ENCODE measurements at places on chromosomes 16 and 17.
A peak's percentile ranks its signal among the peaks of the same experiment; 100 is the strongest.

GRCh38 chr17:71530248-71530647 is 590.6 kb upstream of the SOX9 start:
- H3K27me3 ChIP-seq, result no peaks in the 10 kb centered on the region
- H3K27ac ChIP-seq, result no peak overlapping the region
- no peaks in the 10 kb centered on the region for H3K4me1 ChIP-seq

DNA sequence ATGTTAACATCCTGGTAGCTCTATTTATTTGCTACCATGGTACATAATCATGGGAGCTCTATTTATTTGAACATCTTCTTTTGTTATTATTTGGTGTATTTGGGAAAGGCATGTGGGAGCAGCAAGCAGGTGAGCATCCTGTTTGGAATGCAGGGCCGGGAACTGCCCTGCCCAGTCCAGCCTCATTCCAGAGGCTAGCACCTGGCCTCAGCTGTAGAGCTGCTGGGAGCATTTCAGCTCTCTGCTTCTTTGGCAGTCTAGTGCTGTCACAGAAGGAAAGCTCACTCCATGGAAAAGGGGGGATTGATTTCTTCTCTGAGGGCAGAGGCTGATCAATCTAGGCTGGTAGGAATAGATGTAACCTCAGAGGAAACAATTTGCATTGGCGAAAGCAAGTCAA is 112.5 kb downstream of the WWOX start:
- DNase-seq, result no peak
- no peak overlapping the region for H3K4me3 ChIP-seq
- no peak overlapping the region for H3K27ac ChIP-seq
- no peaks in the 10 kb centered on the region for H3K27me3 ChIP-seq

DNA sequence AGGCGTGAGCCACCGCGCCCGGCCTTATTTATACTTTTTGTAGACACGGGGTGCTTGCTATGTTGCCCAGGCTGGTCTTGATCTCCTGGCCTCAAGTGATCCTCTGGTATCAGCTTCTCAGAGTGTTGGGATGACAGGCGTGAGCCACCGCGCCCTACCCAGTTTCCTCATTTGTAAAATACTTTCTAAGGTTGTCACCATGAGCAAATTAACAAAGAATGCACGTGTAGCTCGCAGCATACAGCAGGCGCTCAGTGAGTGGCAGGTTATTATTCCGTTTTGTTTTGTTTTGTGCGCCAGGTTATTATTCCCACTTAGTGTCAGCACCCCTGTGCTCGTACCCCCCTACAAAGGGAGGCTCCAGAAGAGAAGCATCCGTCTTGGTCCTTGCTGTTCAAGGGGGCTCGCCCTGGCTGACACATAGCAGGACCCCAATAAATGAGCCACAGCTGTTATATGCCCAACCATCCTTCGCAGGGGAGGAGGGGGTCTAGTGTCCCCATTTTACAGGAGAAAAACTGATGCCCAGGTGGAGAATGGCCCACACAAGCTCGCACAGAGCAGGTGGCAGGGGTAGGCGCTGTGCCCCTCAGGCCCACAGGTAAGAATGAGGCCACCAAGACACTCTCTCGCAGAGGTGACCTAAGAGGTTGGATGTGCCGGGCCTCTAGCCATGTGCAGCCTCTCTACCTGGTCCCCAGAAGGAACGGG is 686 bp upstream of the MIEF2 start:
- H3K27me3 ChIP-seq, result no peaks in the 10 kb centered on the region
- H3K4me3 ChIP-seq, result peak overlapping the region; percentile 99
- H3K4me1 ChIP-seq, result peaks cover 44% of the 10 kb centered on the region

DNA sequence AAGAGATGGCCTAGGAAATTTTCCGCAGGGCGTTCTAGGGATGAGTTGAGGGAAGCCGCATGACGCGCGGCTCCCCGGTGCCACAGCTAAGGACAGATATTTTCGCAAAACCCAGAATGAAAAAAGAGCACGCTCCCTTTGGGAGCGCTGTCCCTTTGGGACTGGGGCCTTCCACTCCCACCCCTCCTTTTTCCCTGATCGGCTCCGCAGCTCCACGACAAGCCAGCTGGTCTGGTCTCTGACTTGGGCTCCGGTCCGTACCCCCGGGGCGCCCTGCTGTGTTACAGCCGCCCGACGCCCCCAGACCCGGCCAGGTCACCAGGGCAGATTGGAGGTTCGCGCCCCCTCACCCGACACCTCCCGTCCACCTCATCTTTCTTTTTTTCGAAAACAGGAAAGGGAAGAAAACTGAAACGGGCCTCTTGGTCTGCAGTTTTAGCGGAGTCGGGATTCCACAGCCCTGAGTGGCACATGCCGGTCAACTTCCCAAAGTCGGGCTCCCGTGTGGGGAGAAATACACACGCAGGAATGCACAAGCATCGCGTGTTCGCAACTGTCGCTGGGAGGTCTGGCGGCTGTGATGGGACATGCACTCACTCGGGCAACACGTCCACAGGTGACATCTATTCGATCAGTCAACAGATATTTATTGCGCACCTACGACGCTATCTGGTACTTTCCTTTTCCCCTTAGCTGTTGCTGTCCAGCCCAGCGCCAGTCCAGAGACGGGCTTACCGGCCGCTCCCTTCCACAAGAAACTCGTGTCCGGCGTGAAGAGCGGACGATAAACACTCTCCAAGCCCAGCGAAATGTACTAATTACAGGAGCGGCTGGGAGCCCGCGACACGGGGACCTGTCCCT is 3.9 kb upstream of the SOX9 start:
- peaks cover 2% of the 10 kb centered on the region for H3K36me3 ChIP-seq
- no peak for DNase-seq
- no peak overlapping the region for H3K27ac ChIP-seq
- no peaks in the 10 kb centered on the region for H3K4me1 ChIP-seq

GRCh38 chr17:48113201-48113676 is 5.7 kb downstream of the SNX11 start:
- H3K4me3 ChIP-seq, result peak overlapping the region; percentile 32
- DNase-seq, result peak; percentile 14
- peak overlapping the region; percentile 86 for H3K27ac ChIP-seq
- H3K27me3 ChIP-seq, result no peaks in the 10 kb centered on the region
- H3K4me1 ChIP-seq, result peaks cover 33% of the 10 kb centered on the region

- DNase-seq, result no peak
- no peaks in the 10 kb centered on the region for H3K27me3 ChIP-seq
- H3K4me1 ChIP-seq, result peaks cover 6% of the 10 kb centered on the region
- no peaks in the 10 kb centered on the region for H3K36me3 ChIP-seq
- H3K27ac ChIP-seq, result no peak overlapping the region
Observed at GRCh38 chr17:73188011-73188410, 4.8 kb upstream of the COG1 start.

DNA sequence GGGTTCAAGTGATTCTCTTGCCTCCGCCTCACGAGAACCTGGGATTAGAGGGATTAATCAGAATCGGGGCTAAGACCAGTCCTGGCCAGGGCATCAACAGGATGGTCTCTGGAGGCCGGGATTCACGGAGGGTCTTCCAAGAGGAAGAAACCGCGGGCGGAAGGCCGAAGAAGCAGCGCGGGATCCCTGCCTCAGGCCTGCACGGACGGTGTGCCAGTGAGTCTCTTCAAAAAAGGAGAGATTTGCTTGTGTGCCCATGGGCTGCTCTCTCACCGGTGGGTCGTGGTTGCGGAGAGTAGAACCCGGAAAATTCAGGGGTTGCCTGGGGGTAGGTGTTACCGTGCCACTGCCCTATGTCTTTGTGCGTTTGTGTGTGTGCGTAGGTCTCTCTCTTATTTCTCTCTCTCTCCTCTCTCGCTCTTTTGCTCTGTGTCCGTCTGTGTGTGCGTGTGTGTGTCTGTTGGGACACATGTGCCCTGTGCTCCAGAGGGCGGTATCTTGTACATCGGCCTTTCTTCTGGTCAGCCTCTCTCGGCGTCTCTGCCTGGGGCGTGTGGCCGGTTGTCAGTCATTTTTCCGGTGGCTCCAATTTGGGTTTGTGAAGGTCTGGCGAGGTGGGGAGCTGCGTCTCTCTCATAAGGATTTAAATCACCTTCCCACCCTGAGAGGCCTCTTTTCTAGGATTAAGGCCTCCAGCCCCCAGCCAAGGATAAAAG is 613.2 kb downstream of the KCNJ18 start:
- H3K4me1 ChIP-seq, result no peaks in the 10 kb centered on the region
- no peak overlapping the region for H3K4me3 ChIP-seq
- H3K27ac ChIP-seq, result no peak overlapping the region
- no peaks in the 10 kb centered on the region for H3K27me3 ChIP-seq
- H3K36me3 ChIP-seq, result peaks cover 3% of the 10 kb centered on the region

DNA sequence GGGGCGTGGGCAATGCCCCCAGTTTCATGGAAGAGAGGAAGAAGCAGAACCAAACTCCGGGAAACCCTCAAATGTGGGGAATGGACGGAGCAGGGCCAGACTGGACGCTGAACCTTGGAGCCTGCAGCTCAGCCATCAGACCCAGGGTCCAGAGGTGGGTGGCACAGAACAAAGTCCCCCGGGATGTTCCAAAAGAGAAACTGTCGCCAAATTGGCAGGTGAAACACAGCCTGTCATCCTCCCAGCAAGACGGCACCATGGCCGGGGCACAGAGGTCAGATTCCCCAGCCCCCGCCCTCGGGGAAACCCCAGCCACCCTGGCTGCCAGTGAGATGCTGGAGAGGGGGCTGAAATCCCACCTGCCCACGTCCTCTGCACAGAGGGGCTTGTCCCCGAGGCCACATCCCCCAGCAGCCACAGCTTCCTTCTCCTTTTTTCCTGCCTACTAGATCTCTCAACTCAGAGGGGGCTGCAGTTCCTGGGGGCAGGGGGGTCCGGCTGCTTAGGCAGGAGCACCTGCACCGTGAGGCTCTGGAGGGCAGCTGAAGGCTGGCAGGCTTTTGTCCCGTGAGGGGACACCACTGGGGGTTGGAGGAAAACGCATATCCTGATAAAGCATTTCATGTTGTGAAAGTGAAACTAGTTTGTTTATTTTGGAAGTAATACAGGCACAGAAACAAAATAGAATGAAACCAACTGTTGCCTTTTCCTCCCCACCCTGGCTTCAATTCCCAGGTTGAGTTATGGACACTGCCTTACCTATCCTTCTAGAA is 1.2 kb upstream of the SECTM1 start:
- peaks cover 24% of the 10 kb centered on the region for H3K27me3 ChIP-seq
- H3K4me3 ChIP-seq, result peak overlapping the region; percentile 99
- DNase-seq, result no peak
- peaks cover 22% of the 10 kb centered on the region for H3K4me1 ChIP-seq
- peak overlapping the region; percentile 92 for H3K27ac ChIP-seq

DNA sequence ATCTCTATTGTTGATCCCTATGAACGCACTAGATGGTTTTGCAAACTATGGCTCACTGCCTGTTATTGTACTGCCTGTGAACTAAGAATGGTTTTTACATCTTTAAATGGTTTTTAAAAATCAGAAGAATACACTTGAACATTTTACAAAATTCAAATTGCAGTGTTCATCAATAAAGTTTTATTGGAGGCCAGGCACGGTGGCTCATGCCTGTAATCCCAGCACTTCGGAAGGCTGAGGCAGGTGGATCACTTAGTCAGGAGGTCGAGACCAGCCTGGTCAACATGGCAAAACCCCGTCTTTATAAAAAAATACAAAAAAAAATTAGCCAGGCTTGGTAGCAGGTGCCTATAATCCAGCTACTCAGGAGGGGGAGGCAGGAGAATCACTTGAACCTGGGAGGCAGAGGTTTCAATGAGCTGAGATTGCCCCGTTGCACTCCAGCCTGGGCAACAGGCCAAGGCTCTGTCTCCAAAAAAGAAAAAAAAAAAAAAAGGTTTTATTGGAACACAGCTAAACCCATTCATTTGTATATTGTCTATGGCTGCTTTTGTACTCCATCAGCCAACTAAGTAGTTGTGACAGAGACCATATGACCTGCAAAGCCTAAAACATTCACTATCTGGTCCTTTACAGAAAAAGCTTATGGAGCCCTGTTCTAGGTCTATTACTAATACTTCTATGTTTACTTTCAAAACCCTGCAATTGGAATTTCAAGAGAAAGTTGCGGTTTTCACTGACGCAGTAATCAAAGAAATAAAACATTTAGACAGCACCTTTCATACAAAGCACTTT is 18.9 kb downstream of the IKZF3 start:
- peaks cover 25% of the 10 kb centered on the region for H3K36me3 ChIP-seq
- H3K27me3 ChIP-seq, result no peaks in the 10 kb centered on the region
- H3K4me1 ChIP-seq, result peaks cover 50% of the 10 kb centered on the region
- no peak overlapping the region for H3K4me3 ChIP-seq
- H3K27ac ChIP-seq, result peak overlapping the region; percentile 64

DNA sequence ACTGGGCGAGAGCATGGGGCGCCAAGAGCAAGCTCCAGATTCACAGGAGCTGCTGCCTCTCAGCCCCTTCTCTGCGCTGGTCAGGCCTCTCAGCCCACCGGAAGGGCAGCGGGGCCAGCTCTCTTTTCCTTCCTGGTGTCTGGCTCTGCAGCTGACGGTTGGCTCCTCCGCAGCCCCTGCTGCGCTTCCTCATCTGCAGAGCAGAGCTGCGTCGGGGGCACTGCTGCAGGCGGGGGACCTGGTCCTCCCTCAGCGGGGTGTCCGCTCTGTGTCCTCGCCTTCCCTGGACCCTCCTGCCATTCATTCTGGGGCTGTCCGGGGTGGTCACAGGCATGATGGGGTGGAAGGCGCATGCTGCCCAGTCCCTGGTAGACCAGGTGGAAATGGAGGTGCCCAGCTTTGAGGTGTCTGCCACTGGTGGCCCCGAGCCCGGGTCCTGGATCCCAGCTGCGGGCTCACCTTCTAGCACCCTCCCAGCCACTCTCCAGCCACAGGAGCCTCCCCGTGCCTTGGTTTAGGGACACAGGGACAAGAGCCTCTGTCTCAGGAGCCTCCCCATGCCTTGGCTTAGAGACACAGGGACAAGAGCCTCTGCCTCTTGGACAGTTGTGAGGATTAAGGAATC is 84.8 kb downstream of the IRF8 start:
- no peak for DNase-seq
- H3K27me3 ChIP-seq, result peaks cover 48% of the 10 kb centered on the region
- H3K4me3 ChIP-seq, result peak overlapping the region; percentile 57
- no peak overlapping the region for H3K27ac ChIP-seq
- peaks cover 26% of the 10 kb centered on the region for H3K4me1 ChIP-seq

- H3K27me3 ChIP-seq, result peaks cover 20% of the 10 kb centered on the region
- H3K36me3 ChIP-seq, result no peaks in the 10 kb centered on the region
- no peak for DNase-seq
- no peaks in the 10 kb centered on the region for H3K4me1 ChIP-seq
Observed at GRCh38 chr17:6461792-6462524, 17.7 kb downstream of the PIMREG start.

GRCh38 chr16:4401094-4401501 is 15.3 kb downstream of the CORO7 start:
- peaks cover 100% of the 10 kb centered on the region for H3K36me3 ChIP-seq
- DNase-seq, result no peak
- peaks cover 28% of the 10 kb centered on the region for H3K4me1 ChIP-seq
- H3K27me3 ChIP-seq, result no peaks in the 10 kb centered on the region
